ENCODE measurements at places on chromosomes 2 and 18. TPM values are rescaled to one million over a fixed set of nuclear protein-coding genes. Genes with fewer than 3 reads are reported as not detected.

The HOXD11 gene
- total RNA-seq = not detected

The NEU2 gene
- total RNA-seq = not detected

The CRYGD gene
- total RNA-seq = 1.9 TPM

The TDRD15 gene
- 0.18 TPM for total RNA-seq

The ERICH2 gene
- not detected for total RNA-seq
